Tibial nerve (tissue), 4 donors: ENCODE measurements at places on chromosomes 6 and 20. TPM values are rescaled to one million over a fixed set of nuclear protein-coding genes. Genes with fewer than 3 reads are reported as not detected.
A peak's percentile ranks its signal among the peaks of the same experiment; 100 is the strongest.

GRCh38 chr6:291204-291696 is 1.0 kb upstream of the DUSP22 start:
- DNase-seq, result no peak

DNA sequence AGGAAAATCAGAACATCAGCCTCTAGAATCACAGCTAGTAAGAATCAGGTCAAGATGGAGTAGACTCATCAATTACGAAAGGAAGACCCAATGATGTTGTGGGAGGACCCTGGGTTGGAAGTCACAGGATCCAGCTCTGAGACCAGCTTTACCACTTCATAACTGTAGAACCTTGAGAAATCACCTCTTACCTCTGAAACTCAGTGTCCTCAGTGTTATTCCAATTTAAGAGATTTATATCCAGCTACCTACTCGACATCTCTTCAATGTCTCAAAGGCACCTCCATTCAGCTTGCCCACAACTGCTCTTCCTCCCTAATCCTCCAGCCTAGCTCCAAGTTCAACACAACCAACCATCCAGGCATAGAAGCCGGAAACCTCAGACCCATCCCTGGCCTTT is 16.3 kb downstream of the MRPL14 start:
- DNase-seq, result no peak

DNA sequence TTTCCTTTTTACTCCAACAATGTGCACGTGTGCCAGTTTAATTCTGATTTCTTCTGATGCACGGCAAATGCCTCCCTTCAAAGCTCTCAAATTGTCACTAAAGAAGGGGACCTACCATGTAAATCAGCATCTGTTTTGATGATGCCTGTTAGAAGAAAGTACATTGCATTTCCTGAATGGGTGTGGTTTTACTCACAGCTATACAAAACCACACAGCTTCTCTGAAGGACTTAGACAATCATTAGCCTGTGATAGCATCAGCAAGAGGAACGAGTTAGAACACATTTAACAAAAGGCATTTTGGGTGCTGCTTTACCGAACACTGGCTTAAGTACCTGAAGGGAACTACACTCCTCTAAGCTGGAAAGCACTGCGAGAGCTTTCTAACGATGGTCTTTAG is 109.4 kb downstream of the ATXN1 start:
- DNase-seq, result no peak

DOK5 gene
- total RNA-seq, result 11.3 TPM

PLAGL1 gene
- 23.2 TPM for total RNA-seq

MCCD1 gene
- total RNA-seq, result not detected

- peak; percentile 47 for DNase-seq
Observed at GRCh38 chr20:50588034-50588736, 78.0 kb downstream of the PTPN1 start.

TSPO2 gene
- not detected for total RNA-seq

DNA sequence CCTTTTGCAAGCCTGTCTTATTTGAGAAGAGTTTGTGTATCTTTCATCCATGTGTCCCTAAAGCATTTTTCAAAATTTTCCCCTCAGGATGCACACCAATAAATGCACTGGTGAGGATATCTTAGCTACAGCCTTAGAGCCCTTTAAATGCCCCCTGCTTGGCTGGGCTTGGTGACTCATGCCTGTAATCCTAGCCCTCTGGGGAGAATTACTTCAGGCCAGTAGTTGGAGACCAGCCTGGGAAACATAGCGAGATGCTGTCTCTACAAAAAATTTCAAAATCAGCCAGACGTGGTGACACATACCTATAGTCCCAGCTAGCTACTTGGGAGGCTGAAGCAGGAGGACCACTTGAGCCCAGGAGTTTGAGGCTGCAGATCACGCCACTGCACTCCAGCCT is 33.8 kb upstream of the PLCB4 start:
- DNase-seq, result no peak

ELOVL2 gene
- total RNA-seq, result 2.2 TPM

- no peak for DNase-seq
Observed at GRCh38 chr6:149846321-149846720, 17.8 kb downstream of the LRP11 start.

DNA sequence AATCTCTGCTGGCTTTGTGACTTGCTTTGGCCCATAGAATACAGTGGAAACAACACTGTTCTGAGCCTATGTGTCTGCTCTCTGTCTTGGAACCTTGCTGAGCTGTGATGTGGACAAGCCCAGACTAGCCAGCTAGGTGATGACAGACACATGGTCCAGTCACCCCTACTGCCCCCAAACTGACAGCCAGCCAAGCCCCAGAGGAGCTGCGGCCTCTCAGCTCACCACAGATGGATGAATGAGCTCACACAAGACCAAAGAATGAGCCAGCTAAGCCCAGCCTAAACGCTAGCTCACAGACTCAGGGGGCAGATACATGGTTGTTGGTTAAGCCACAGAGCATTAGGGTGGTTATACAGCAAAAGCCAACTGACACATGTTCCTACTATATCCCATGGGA is 4.1 kb downstream of the AARS2 start:
- no peak for DNase-seq

DNA sequence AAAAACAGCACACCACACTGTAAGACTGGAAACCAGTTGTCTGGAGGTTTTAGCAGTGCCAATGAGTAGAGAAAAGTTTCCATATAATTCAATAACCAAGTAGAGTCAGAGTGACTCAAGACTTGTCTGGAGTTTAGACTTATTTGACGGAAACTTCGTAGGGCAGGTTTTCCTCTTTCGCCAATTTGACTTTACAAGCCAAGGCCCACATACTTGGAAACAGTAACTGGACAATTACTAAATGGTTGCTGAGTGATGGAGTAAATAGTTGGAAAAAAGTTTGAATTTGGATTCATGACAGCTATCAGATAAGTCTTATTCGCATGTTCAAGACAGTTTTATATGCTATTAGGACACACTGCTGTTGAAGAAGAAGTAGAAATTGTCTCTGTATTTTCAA is 48.1 kb upstream of the CTAGE9 start:
- DNase-seq, result no peak

DNA sequence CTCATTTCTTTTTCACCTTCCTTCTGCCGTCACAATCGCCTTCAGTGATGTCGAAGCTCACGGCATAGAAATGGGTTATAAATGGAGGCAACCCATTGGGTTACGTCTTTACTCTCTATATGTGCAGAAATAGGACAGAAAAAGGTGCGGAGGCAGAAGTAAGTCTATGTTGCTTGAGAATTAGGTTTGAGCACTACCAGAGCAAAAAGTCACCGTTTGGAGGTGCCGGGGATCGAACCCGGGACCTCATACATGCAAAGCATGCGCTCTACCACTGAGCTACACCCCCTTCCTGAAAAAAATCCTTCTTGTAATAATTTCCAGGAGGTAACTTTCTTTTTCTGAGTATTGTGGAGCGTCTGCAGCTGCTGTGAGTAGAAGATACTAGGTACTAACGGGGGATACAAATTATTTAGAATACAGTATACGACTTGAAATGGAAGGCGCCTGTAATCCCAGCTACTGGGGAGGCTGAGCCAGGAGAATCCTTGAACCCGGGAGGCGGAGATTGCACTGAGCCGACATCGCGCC is 134.2 kb downstream of the TRIM27 start:
- no peak for DNase-seq

DNA sequence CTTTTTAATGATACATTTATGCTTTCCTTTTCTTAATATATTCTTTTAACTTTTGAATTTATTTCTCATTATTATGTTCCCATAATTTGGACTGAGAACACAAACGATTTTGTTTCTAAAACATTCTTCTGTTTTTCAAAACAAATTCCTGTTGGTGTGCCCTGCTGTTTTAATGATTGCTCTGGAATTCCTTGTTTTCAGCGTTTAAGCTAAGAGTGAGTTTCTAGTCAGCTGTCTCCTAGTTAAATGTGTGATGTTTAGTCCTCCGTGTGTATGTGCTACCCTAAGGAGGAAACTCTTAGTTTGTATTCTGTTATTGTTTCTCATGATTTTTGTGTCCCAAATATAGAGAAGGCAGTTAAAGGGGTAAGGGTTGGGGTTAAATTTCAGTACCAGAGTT is 306.1 kb upstream of the RGS17 start:
- DNase-seq, result no peak

DDO gene
- 1.3 TPM for total RNA-seq

- DNase-seq, result no peak
Observed at GRCh38 chr6:118548136-118548535, at the start of gene PLN. Gene PLN (plus strand): TSS chr6:118548296. CDS start chr6:118558922, 10,626 bp downstream.

DNA sequence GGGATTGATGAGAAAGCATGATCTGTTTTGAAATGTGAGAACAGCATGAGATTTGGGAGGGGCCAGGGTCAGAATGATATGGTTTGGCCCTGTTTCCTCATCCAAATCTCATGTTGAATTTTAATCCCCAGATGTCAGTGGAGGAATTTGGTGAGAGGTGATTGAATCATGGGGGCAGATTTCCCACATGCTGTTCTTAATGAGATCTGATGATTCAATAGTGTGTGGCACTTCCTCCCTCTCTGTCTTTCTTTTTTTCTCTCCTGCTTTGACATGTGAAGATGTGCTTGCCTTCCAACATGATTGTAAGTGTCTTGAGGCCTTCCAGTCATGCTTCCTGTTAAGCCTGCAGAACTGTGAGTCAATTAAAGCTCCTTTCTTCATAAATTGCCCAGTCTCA is 1060.3 kb upstream of the CITED2 start:
- no peak for DNase-seq

DNA sequence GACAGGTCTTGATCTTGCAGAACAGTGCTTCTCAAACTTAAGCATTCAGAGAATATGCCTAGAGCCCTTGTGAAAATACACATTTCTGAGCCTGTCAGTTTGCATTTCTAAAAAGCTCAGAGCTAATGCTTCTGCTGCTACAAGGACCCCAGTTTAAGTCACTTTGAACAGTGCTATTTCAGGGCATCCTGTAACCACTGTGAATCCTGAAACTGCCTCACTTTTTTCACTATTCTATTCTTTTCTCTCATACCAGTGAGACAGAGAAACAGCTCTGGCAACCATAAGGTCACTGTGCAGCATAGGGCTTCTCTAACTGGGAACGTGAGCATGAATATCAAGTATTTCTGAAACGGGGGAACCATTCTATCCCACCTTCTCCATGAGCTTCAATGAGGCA is 51.2 kb downstream of the LGSN start:
- DNase-seq, result no peak

DNA sequence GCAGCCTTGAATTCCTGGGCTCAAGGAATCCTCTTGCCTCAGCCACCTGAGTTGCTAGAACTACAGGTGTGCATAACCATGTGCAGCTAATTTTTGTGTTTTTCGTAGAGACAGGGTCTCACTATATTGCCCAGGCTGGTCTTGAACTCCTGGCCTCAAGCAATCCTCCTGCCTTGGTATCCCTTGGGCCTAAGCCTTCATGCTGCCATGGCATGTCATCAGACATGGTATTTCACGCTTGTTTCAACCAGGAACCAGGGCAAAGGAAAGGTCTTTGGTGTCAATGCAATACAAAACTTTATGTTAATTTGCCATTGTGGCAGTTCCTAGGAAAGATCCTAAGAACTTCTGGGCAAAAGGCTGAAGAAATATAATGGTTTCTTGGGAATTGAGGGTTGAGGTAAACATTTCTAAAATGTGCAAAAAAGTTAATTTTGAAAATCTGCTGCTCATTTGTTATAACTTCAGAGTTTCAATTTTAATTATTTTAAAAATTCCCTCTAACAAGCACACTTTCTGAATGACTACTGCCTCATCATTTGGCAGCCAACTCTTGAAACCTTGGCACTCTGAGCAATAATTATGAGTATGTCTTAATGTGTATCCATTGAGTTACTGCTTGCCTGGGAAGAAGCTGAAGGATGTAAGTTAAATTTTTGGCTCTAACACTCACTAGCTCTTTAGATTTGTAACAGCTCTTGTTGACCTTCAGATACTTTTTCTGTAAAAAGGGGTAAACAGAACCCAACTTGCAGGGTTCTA is 154.1 kb downstream of the GJA10 start:
- DNase-seq, result no peak

HLA-DRA gene
- 223 TPM for total RNA-seq

DNA sequence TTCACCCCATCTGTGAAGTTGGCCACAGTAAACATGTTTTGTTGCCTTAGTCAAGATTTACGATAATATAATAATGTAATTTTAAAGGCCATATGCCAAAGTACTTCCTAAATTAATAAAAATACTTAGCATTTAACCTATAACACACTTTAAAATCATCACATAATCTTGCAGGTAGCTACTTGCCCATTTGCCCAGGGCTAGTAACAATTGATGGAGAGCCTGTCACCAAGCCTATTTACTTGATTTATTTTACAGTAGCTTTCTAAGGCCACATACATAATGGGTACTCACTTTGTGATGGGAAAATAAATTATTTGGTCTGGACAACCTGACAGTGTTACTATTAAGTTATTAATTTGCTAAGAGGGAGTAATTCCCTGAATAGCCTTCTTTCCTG is 14.5 kb downstream of the BTBD9 start:
- DNase-seq, result no peak

PNLDC1 gene
- not detected for total RNA-seq

DNA sequence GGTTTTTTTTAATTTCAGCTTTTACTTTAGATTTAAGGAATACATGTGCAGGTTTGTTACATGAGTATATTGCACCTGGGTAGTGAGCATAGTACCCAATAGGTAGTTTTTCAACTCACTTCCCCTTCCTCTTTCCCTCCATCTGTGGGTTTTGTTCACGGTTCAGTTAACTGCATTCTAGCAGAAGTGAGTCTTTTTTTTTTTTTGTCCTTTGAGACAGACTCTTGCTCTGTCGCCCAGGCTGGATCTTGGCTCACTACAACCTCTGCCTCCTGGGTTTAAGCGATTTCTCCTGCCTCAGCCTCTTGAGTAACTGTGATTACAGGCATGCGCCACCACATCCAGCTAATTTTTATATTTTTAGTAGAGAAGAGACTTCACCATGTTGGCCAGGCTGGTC is 8.7 kb downstream of the UBR2 start:
- DNase-seq, result no peak

SLC52A3 gene
- 1.4 TPM for total RNA-seq

DNA sequence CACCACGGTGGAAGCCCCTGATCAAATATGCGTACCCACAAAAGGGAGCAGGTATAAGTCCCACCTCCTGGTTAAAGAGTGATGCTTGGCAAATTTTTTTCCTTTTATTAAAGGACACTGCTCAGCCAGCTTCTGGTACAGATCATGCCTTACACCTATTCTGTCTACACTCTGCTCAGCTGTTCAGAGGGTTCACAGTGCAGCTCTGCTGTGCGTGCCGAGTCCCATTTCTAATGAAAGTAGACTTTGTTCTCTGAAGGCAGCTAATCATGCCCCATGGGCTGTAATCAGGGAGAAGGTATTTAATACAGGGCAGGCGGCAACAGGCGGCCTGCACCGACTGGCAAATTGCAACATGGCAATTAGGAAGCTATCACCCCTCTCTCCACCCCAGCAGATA is 16.3 kb downstream of the LRRC73 start:
- DNase-seq, result no peak

SLC25A27 gene
- total RNA-seq, result 47.4 TPM

COL11A2 gene
- 4.2 TPM for total RNA-seq

- DNase-seq, result no peak
Observed at GRCh38 chr6:169263374-169263773, 9.7 kb upstream of the THBS2 start.

MRPS18B gene
- total RNA-seq, result 36.9 TPM
